ENCODE measurements at places on chromosomes 12 and 14.

DNA sequence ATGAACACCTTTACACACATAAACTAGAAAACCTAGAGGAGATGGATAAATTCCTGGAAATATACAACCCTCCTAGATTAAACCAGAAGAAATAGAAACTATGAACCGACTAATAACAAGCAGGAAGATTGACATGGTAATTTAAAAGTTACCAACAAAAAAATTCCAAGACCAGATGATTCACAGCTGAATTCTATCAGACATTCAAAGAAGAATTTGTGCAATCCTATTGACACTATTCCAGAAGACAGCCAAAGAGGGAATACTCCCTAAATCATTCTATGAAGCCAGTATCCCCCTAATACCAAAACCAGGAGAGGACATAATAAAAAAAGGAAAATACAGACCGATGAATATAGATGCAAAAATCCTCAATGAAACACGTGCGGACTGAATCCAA, 102.6 kb upstream of the KRR1 start:
- DNase-seq, result no peak

DNA sequence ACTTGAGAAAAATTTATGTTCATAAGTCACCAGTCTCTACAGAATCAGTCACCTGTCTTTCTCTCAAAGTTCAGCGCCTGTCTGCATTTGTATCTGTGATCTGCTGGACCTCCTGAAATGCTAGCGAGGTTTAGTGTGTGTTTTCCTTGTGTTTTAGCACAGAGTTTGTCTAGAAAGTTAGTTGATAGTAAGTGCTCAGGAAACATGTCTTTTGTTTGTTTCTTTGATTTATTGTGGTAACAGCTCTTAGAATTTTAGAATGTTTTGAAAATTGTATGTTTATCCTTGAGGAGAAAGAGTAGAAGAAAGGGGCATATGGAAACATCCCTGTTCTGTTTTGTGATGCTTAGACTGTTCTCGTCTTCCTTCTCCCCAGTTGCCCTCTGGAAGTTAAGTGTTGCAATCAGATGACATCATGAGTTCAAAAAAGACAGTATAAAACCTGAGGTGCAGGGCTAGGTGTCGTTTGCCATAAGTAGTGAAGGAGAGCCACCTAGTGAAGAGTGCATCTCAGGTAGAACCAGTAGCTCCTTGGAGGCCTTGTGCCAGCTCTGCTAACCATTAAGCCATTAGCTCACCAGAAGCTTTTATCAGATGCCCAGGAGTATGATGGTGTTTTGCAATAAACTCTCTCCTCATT, 44.8 kb downstream of the FBXW8 start:
- no peak for DNase-seq

GRCh38 chr14:57068511-57068910, 200.2 kb downstream of the EXOC5 start:
- no peak for DNase-seq

- DNase-seq, result no peak
These were observed 880.9 kb downstream of the NRXN3 start for GRCh38 chr14:79050787-79051727.

GRCh38 chr14:92549859-92550230, 36.3 kb downstream of the RIN3 start:
- DNase-seq, result no peak
